CMK (cell line): ENCODE measurements at places on chromosomes 2 and 18.

- DNase-seq = no peak
Observed at GRCh38 chr2:239534581-239535412, 134.0 kb upstream of the HDAC4 start.

GRCh38 chr2:217299590-217299989 is 439.7 kb upstream of the TNP1 start:
- DNase-seq = no peak

GRCh38 chr2:108215794-108216211 is 24.0 kb upstream of the SULT1C3 start:
- no peak for DNase-seq

- DNase-seq = peak; percentile 57
Observed at GRCh38 chr2:85437488-85438200, 19.1 kb downstream of the SH2D6 start.

DNA sequence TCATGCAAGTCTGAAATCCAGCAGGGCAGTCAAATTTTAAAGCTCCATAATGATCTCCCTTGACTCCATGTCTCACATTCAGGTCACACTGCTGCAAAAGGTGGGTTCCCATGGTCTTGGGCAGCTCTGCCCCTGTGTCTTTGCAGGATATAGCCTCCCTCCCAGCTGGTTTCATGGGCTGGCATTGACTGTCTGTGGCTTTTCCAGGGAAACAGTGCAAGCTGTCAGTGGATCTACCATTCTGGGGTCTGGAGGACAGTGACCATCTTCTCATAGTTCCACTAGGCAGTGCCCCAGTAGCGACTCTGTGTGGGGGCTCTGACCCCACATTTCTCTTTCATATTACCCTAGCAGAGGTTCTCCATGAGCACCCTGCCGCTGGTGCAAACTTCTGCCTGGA is 220.6 kb upstream of the COPS8 start:
- DNase-seq = no peak

DNA sequence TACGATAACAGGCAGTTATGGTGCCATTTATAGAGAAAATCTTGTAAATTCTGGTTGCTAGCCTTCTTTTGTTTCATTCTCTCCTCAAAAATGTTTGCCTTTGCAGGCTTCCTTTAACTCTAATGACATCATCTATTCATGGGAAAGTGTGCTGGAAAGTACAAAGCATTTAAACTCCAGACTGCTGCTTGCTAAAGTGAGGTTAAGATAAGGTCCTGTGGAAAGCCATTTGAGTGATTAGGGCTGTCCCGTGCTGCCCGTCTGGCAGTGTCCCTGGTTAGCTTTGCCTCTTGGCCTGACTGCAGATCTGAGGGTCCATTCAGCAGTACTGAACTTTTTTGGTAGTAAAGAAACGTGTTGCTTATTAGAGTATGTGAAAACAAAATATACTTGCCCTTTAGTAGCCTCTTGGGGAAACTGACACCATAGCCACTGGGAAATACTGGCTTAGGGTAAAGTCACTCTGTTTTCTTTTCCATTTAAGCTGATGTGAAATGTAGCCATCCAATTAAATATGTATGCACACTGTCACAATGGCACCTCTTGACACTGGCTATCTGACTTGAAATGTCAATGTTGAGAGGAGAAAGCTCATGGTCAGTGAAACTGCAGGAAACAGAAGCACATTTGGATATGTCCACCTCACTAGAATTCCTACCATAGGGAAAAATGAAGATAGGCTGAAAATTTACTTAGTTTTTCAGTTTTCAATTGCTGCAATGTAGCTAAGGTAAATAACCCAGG is 321.5 kb downstream of the SLC8A1 start:
- DNase-seq = no peak

GRCh38 chr2:182894174-182894573 is 27.7 kb upstream of the FRZB start:
- DNase-seq = no peak

DNA sequence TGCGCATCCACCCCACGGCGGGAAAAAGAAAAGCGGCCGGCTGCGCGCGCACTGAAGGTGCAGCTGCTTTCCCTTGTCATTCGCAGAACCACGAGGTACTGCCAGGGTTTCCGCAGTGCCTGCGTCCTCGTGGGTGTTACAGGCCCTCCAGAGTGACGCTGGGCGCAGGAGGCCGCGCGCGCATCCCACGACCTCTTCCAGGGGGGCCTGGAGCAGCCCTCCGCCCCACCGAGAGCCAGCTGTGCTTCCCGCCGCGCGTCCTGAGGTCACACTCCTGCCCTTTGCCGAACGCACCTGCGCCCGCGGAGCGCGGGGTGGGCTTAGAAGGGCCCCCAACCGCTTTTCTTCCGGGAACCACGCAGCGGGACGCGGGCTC is 378 bp upstream of the IAH1 start:
- no peak for DNase-seq

DNA sequence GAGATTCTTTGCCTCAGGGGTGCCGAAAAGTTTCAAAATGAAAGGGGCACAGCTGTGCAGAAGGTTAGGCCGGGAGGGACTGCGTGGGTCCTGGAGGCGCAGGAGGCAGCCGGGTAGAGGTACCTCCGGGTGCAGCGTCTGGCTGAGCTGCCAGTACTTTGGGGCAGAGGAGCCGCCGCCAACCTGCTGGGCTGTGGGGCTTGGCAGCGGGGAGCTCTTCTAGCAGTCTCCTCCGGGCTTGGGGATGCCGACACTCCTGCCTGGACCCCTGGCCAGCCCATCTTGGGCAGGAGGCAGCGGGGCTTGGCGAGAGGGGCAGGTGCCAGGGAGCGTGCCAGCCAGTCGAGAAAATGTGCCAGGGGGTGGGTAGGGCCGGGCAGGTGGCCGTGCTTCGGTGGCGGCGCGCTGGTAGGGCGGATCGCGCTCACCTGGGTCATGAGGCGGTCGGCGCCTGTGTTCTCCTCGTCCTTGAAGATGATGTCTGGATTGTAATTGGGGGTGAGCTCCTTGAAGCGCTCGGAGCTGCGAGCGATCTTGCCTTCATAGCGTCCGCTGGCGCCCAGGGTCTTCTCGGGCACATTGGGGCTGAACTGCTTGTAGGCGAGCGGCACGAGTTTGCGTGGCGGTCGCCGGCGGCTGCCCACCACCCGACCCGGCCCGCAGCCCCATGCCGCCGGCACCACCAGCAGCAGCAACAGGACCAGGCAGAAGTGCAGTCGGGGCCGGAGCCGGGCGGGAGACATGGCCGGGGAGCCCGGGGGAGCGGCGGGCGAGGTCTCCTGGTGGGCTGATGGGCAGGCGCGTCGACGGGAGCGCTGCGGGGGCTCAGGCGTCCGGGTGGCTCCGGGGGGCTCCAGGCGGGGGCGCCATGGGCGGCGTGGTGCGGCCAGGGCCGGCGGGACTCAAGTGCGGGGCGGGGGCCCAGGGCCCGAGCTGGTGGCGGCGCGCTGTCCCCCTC is 717 bp downstream of the IHH start:
- no peak for DNase-seq

GRCh38 chr2:116416731-116417377 is 1397.6 kb upstream of the DDX18 start:
- no peak for DNase-seq

DNA sequence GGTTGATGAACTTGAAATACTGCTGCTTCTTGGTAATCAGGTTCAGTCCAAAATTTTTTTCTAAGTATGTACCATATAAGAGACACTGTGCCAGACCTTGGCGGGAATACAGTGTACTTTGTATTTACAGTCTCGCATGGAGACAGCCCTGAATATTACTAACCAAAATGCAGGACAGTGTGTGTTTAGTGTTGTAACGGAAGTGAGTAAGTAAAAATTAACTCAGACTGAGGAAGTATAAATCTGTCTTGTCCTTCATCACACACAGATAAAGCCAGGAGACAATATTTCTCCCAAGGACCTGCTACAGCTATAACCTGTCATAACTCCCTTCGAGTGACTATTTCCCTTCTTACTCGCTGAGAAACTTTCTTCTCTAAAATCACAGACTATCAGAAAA is 76.9 kb downstream of the ACTR3 start:
- DNase-seq = no peak

- DNase-seq = no peak
Observed at GRCh38 chr2:39989888-39990287, 210.8 kb upstream of the THUMPD2 start.
